ENCODE measurements at places on chromosomes 5 and 9.

GRCh38 chr5:17261075-17261474 is 43.6 kb downstream of the BASP1 start:
- DNase-seq: no peak

- no peak for DNase-seq
Measured at GRCh38 chr9:33113799-33114547, 37.5 kb upstream of the SMU1 start.

DNA sequence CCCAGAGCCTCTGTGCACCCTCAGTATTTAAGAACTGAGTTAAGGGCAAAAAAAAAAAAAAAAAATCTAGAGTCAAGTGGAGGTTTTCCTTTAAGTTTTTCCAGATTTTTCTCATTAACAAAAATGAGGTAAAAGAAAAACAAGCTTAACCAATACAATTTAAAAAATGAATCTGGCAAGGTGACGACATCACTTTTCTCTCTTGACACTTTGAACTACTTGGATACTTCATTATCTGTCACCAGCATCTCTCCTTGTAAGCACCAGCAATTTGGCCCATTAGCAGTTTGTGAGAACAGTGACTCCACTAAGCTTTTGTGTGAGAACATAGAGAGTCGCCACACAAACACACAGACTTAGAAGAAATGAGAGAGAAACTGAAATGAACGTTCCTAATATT is 345.7 kb upstream of the SLC30A5 start:
- DNase-seq: no peak

DNA sequence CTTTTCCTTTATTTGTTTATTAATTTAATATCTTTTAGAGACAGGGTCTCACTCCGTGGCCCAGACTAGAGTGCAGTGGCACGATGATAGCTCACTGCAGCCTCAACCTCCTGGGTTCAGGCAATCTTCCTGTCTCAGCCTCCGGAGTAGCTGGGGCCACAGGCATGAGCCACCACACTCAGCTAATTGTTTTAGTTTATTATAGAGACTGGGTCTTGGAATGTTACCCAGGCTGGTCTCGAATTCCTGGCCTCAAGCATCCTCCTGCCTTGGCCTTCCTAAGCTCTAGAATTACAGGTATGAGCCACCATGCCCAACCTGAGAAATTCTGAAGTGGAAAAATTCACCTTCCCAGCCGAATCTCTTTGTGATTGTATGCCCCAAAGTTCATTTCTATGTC is 139.4 kb upstream of the SLC12A2 start:
- DNase-seq: no peak

GRCh38 chr5:168714046-168714445 is 134.9 kb upstream of the PANK3 start:
- no peak for DNase-seq

GRCh38 chr9:137972355-137972987 is 94.9 kb downstream of the CACNA1B start:
- no peak for DNase-seq

- DNase-seq: no peak
Measured at GRCh38 chr5:2352101-2352861, 399.2 kb downstream of the IRX2 start.

DNA sequence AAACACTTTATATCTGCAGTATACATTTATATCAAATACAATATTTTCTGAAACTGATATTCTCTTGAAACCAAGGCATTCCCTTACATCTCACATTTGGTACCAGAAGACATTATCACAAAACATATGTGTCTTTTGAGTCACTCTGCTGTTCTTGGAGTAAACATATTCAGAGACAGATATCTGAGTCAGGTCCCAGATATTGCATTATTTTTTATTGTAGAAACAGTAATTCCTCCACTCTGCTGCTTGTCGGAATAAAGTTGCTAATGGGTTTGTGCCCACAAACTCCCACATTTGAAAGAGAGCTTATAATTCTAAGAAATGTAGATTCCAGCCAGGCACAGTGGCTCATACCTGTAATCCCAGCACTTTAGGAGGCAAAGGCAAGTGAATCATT is 261.1 kb upstream of the DAPK1 start:
- no peak for DNase-seq

- no peak for DNase-seq
Measured at GRCh38 chr5:74643111-74643562, 2.6 kb upstream of the ENC1 start.

GRCh38 chr5:29169886-29170285 is 2023.6 kb upstream of the CDH6 start:
- no peak for DNase-seq

GRCh38 chr9:14304259-14304658 is 9.7 kb downstream of the NFIB start:
- DNase-seq: no peak

DNA sequence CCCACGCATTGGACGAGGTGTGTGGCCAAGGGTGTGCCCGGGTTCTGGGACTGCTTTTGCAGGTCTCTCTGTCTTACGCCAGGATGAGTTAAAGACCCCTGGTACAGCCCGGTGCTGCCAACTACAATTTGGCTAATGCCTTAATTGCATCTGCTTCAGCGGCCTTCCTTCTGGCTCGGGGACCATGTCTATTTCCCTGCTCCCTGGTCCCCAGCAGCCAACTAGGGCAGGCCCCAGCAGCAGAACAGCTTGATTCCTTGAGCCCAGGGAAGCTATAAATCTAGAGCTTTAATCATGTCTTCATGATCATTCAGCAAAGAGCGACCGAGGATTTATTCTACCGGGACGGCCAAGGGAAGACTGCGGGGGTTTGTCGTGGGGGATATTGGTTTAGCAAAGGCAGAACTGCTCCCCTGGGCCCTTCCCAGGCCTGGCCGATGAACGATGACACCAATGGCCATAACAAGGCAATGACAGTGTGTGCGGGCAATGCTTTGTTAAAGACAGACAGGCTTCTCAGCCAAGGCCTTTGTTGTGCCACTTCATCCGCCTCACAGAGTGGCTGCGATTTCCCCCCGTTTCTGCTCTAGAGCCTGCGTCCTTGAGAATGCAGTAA is 51.4 kb downstream of the CFAP77 start:
- DNase-seq: no peak

GRCh38 chr5:175687231-175687701 is 29.4 kb downstream of the HRH2 start:
- peak; percentile 13 for DNase-seq

DNA sequence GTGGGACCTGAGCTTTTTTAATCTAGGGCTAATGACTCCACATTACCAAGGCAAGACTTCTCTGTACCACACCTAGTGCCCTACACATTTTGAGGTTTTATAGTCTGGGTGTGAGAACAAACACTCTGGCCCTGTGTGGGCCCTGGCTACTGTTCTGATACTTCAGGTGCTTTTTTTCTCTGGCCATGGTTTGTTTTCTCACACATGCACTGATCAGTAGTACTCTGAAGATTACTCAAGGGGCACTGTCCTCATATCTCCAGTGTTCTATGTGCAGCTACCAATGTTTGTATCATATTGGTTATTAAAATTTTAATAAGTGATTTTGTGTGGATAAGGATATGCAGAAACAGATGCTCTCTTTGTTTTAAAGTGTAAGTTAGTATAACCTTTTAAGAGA is 5.9 kb upstream of the C9orf40 start:
- no peak for DNase-seq

- no peak for DNase-seq
Measured at GRCh38 chr5:151694035-151694485, 7.3 kb upstream of the SPARC start.

DNA sequence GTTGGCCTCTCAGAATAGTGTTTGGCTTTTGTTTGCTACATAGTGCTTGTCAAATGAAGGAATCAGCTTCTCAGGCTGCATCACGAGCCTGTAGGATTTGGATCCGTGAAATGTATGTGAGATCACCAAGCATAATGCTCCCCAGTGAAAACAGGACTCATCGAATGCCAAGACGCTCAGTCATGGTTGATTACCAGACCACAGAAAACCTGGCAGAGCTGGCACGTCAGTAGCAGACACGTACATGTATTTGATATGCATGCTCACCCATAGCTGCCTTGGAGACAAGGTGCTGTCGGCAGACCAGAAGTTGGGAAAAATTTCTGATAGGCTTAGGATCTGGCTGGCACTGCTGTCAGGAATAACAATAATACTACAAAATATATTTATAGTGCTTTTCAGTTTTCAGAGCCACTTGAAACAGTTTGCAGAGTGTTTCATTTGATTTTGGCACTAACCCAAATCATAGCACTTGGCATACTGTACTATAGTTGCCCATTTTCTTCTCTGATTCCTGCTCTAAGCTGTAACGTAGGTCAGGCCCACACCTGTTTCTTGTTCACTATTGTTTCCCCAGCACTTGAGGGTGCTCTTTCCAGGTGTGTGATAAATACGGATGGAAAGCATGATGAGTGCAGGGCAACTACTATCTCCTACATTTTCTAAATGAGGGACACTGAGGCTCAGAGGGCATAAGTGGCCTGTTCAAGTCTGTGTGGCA is 226.1 kb downstream of the NR3C1 start:
- DNase-seq: peak; percentile 75

- no peak for DNase-seq
Measured at GRCh38 chr9:76464706-76465105, 5.7 kb downstream of the GCNT1 start.

- no peak for DNase-seq
Measured at GRCh38 chr5:111061618-111062017, 9.9 kb upstream of the TSLP start.

DNA sequence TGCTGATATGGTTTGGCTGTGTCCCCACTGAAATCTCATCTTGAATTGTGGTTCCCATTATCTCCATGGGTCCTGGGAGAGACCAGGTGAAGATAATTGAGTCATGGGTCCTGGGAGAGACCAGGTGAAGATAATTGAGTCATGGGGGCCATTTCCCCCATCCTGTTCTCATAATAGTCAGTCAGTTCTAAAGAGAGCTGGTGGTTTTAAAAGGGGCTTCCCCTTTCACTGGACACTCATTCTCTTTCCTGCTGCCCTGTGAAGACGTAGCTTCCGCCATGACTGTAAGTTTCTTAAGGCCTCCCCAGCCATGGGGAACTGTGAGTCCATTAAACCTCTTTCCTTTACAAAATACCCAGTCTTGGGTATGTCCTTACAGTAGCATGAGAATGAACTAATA is 99.6 kb downstream of the TRIM32 start:
- DNase-seq: no peak

DNA sequence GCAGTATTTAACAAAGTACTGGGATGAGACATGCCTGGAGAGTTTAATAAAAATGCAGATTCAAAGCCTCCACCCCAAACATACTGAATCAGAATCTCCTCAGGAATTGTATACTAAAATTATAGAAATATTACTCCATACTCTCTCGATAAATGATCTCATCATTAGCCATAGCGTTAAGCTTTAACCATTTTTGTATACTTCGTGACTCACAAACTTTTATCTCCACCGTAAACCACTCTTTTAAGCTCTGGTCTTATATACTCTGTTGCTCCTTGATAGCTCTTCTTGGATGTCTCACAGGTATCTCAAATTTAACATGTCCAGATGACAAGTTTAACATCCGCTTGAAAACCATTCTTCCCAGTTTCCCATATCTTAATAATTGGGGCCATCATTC is 327.8 kb downstream of the ADGRV1 start:
- no peak for DNase-seq

DNA sequence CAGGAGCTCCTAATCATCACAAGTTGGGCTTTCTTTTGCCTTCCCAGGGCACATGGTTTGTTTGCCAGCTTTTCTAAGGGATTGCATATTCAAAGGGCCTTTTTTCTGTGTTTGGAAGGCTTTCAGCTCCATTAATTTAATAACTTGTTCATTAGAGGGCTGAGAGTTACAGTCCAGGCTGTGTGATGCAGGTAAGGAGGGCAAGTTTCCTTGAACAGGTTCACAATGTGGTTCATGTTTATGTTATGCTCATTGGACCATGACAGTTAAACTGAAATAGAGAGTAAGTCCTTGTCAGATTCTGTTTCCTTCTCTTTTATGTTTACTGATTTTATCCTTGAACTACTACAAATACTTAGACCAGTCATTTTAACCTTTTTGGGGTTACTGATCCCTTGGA is 174.4 kb downstream of the MARCHF11 start:
- DNase-seq: no peak

DNA sequence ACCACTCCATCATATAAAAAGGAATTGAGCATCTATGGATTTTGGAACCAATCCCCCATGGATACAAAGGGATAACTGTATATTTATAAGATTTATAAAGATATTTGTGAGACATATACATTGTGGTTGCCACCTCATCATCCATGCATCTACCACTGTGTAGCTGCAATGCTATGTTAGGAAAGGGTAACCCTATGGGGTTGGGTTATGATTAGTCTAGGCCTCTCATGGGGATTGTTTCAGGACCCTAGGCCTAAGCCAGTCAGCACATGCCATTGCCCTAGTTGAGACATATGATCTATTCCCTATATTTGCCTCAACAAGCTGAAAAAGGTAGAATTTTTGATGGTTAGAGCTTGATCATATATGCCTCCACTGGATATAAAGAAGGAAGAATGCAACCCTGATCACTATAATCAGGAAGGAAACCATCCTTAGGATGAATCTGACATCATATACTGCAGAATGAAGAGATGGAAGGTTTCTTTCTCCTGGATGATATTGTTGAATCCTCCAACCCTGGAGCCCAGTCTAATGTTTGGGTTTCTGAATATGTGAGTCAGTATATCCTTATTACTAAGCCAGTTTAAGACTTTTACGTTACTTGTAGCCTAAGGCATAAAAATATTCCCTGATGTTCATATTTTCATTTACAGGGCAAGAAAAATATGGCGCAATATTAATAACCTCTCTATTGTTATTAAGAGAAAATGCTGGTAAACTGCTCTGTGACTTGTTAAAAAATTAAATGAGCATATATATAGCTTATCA is 94.2 kb downstream of the ADAMTS19 start:
- no peak for DNase-seq

DNA sequence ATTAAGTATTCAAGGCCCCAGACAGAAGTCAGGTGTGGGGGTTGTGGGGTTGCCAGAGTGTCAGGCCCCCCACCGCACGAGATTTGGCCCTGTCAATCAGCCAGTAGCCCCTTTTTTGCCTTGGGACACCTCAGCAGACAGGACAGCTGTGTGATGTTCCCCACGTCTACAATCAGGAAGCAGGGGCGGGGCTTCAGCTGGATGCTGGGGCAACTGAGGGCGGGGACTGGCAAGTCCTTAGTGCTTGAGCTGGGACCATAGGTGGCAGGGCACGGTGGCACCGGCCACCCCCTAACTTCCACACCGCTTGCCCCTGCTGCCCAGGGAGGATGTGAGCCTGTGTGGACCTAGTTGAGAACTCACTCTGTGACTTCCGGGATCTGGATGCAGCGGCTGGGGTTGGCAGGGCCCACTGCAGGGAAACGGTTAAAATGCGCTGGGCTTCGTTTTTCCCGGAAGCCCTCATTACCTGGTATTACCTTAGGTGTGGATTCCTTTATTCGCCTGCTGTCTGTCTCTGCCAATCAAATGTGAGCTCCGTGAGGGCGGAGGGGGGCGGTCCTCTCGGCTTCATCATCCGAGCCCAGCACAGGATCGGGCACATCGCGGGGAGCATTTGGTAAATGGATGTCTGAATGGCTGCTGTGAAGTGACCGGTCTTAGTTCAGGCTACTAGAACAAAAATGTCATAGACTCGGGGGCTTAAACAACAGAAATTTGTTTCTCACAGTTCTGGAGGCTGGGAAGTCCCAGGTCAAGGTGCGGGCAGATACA is 7.5 kb upstream of the GTF3C5 start:
- DNase-seq: no peak

GRCh38 chr5:157574456-157575380 is 857 bp downstream of the ADAM19 start:
- no peak for DNase-seq

GRCh38 chr5:34037726-34038125 is 5.3 kb downstream of the C1QTNF3 start:
- no peak for DNase-seq

- no peak for DNase-seq
Measured at GRCh38 chr5:163193886-163194285, 243.5 kb upstream of the CCNG1 start.

GRCh38 chr5:9361835-9362234 is 184.0 kb downstream of the SEMA5A start:
- peak; percentile 50 for DNase-seq
